Stimulated activated CD4-positive, alpha-beta T cell treated with anti-CD3 and anti-CD28 coated beads, Interleukin-1b, Interleukin-23, amount 100 ng/mL, for 1 hour (primary cell): ENCODE measurements at places on chromosomes 2 and 18.

- no peak for DNase-seq
Observed at GRCh38 chr18:48541026-48541746, 2.4 kb downstream of the CTIF start.

GRCh38 chr2:203734276-203734983, 28.0 kb downstream of the CD28 start:
- no peak for DNase-seq

- no peak for DNase-seq
Observed at GRCh38 chr18:45588376-45589355, 26.6 kb upstream of the SLC14A2 start.

DNA sequence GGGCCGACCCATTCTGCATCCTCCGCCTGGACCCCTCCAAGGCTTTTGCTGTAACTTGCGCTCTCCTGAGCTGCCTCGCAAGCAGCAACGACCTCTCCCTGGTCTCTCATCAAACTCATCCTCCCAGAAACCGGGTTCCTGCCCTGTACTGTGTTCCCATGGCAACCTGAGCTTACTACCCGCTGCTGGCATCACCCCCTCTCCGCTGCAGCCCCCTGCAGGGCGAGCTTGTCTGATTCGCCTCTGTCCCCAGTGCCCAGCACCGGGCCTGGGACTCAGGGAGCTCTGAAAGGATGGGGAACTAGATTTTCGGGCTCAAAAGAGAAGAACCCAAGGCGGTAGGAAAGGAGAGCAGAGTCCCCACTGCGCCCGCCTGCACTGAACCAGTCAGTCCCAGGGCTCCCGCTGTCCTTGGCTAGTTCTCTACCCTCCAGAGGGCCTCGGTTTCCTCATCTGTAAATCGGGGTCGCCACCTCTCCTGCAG, 463 bp downstream of the HS1BP3 start:
- no peak for DNase-seq

GRCh38 chr2:152585830-152586484, 131.3 kb downstream of the PRPF40A start:
- no peak for DNase-seq

GRCh38 chr2:204550751-204551511, 5.7 kb downstream of the PARD3B start:
- DNase-seq: no peak

DNA sequence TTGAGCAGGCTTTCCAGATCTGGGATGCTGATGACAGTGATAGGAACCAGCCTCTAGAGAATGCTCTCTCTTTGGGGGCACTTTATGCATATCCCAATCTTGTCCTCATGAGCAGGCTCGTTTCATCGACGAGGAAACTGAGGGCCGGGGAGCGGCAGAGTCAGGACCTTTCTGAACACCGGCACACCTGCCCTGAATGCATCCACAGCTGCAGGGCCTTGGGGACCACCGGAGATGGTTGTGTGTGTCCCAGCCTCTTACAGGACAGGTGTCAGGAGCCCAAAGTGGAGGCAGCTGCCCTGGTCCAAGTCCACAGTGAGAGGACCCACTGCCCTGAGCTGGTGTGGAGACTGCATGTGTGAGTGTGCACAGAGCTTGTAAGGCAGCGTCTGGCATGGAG, 47.6 kb upstream of the FAHD2A start:
- DNase-seq: no peak

DNA sequence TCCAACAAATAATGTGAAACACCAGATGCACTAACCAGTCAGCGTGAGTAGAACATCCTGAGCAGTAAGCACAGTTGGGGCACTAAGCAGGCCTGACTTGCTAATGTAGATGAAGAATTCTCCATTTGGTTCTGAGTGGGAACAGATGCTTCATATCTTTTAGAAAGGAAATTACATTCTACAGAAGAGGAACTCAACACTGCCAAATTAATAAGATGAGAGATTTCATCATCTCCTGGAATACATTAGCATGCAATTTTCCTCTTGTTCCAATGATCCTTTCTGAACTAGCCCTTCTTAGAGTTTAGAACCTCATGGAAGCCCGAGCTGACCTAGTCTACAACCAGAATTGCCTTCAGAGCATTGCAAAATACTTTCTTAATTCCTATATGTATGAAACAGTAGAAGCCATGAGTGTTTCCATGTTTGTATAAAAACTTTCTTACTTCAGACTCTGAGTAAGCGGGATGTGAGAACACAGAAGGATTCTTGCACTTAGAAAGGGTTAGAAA, 34.8 kb downstream of the COL5A2 start:
- no peak for DNase-seq

- no peak for DNase-seq
Observed at GRCh38 chr2:192513575-192513974, 318.8 kb upstream of the TMEFF2 start.

DNA sequence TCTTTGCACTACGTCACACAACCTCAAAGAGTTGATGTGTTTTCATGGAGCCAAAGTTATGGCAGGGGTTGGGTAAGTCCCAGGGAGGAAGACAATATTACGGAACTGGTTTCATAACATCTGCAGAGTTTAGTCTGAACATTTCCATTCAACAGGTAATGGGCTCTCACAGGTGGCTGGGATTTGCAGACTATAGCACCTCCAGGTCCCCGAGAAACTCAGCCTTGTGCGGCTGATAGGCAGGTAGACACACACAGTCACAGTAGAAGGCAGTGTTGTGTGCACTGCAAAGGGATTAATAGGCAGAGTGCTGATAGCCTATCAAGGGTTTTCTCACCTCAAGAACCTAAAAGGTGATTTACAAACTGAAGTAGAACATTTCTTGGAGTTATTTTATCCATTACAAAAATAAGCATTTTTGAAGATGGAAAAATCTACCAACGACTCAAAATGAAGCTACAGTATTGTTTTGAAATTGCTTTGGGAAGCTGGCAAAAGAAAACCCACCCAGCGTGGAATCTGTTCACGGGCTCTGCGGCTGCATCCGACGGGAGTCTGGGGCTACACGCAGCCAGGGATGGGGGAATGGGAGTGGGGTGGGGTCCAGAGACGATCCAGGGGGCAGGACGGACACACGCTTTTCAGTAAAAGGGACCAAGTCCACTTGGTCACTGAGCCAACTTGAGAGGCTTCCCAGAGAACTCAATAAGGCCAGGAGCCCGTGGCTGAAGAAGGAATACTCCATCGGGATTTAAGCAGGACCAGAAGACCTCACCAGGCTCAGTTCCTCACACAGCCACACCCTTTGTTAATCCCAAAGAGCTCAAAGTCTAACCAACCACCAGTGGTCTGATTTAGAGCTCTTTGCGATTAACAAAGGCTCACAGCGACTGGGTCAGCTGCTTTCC, 82.9 kb downstream of the CHRNA1 start:
- no peak for DNase-seq

DNA sequence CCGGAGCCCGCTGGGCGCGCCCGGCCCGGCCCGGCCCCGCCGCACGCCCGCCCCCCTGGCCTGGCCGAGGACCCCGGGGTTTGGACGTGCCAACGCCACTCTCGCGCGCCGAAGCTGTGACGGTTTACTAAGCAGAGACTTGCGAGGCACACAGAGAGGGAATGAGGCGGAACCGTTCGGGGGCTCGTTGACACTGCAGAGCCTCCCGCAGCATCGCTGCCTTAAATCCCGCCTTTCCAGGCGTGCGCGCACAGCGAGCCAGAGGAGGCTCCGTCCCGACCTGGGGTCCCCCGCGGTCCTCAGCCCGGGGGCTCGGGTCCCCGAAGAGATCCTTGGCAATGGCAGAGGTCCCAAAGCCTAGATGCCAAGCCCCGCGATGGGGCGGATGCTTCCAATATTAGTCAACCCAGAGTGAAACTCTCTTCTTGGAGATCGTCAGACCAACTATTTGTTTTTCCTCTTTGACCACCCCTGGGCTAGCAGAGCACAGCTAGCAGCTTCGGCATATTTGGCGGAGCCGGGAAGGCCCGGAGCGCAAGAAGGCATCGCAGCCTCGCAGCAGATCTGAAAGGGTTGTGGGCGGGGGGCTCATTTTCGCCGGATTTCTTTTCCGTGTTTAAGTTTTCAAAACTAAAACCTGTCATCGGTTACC, at the start of gene ZNF385B:
ZNF385B (minus strand) TSS at position 197 of the 652 bp plus-strand sequence.
- no peak for DNase-seq

GRCh38 chr2:178256382-178257042, 62.2 kb downstream of the OSBPL6 start:
- DNase-seq: no peak

DNA sequence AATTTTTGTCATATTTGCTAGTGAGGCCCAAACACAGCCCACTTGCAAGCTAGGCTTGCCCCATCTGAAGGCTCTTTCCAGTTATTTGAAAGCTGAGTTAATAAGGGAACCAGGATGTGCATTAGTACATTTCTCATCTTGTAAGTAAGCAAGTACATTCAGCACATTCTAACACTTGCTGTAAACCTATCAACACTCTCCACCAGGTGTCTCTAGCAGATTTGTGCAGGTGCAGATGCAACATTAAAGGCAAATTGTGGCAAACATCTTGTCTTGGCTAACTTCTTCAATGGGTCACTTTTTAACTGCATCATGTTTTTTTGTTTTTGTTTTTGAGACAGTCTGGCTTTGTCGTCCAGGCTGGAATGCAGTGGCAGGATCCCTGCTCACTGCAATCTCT, 25.3 kb upstream of the MFSD6 start:
- DNase-seq: no peak

DNA sequence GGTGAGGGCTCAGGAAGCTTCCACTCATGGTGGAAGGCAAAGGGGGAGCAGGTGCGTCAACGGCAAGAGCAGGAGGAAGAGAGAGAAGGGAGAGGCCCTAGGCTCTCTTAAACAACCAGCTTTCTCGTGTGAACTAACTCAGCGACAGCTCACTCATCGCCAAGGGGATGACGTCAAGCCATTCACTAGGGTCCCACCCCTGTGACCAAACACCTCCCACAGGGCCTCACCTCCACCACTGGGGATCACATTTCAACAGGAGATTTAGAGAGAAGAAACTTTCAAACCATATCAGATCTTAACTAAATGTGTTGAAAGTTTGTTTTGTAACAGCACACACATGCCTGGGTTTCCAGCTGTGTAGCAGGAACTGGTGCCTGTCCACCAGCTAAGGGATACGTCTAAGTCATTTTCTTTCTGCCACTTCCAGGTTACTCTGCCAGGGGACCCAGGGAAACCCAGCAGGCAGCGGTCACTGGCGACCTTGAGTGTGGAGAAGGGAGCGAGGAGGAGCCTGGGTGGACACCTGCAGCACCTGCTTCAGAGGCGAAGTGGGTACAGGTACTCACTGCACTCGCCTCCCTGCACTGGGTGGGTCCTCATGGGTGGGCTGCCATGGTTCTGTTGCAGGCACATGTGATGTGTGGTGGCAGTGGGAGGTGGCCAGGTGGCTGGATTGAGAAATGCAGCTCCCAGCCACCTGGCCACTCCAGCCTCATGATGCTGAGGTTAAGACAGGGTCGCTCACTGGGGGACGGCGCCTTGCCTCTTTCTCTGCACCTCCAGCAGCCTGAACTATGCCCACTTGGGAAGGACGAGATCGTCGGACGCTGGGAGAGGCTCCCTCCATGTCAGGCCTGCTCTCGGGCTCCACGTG, 8.4 kb upstream of the GPC1 start:
- no peak for DNase-seq

DNA sequence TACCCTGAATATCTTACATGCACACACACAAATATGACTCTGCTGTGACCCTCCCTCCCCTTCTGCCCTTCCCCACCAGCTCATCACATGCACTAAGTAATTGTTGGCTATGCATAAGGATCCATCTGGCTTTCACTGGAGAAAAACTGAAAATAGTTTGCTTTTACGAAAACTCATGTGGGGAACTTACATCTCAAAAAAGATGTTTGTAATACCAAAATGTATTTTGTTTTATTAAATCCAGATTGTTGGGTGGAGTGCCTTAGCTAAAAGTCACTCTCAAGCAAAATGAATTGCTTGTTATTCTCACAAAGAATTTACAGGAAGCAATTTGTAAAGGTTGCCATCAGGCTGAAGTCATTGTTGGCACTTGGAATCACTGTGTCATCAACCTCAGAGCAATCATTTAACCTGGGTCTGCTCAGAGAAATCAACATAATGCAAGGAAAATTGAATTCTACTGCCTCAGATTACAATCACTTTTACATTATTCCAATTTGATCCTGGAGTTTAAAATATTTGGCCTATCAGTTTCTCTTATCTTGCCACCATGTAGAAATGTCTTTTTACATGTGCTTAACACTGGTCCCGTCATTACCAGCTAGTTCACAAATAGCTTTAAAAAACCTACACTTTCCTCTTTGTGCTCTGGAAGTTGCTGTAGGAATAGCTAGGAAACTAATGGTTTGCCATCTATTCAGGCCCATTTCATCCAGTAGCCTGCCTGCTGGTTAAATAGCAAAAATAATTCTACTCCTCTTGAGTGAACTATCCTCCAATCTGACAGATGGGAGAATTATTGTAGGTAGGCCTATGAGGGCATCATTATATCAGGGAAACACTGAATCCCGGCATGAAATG, 90.3 kb upstream of the TMEM17 start:
- DNase-seq: no peak

DNA sequence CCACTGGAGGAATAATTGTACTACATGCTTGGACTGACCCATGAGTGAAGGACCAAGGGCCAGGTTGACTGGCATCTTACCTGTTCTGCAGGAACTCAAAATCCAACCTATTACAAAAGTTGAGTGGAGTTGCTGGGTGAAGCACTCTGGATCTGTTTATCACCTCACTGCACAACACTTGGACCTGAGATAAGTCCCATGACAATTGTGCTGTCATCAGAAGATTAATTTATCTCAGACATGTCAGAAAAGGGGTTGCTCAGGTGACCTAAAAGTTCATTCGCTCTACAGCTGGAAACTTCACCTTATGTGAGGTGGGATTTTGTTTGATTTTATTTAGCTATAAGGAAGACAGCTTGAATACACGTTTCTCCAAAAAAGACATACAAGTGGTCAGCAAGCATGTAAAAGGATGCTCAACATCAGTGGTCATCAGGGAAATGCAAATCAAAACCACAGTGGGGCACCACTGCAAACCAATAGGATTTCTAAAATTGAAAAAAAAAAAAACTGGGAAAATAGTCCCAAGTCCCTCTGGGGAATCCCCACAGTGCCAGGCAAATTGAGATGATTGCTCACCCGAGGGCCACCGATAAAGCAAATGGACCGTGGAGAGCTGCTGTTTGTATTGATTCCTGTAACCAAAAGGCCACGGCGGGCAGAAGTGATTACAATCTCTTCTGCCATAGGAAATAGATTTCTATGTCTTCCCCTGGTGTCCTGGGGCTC, 65.8 kb upstream of the SLC35F5 start:
- DNase-seq: no peak

DNA sequence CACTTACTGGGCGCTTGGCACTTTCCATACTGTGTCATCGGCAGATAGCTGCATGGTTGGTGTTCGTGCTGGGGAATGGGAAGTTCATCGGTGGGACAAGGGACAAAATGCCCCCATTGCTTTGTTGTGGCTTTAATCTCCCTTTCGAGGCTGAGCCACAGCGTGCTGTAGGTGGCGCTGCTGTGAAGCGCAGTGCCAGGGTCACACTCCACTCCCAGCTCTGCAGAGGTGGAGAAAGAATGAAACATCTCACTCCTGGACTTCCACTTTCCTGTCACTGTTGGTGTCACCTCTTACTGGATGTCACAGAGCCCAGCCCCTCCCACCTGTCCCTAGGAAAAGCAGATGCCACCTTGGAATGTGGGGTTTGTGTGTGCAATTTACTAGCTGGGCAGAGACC, 8.7 kb downstream of the TYMS start:
- DNase-seq: no peak
